SK-N-SH (cell line): ENCODE measurements at places on chromosomes 3 and 15. TPM values are rescaled to one million over a fixed set of nuclear protein-coding genes. Genes with fewer than 3 reads are reported as not detected.

Gene ZNF80
- polyA plus RNA-seq = not detected in 2 replicates

Gene SERINC4
- 0.05 TPM in 1 of 2 replicates, not detected in the other for polyA plus RNA-seq

Gene CHRNB4
- polyA plus RNA-seq = 0.30 and 0.55 TPM in 2 replicates

Gene SCG5
- polyA plus RNA-seq = 10.1 and 11.0 TPM in 2 replicates

Gene NRG4
- polyA plus RNA-seq = not detected in 2 replicates

Gene EXD1
- 0.02 and 0.07 TPM in 2 replicates for polyA plus RNA-seq

Gene CALML4
- 3.1 and 3.2 TPM in 2 replicates for polyA plus RNA-seq

Gene TLR9
- 0.12 TPM in 1 of 2 replicates, not detected in the other for polyA plus RNA-seq

Gene GOLGA6L7
- not detected in 2 replicates for polyA plus RNA-seq

Gene SQOR
- 7.8 and 9.1 TPM in 2 replicates for polyA plus RNA-seq

Gene ALPK3
- 0.16 TPM in 2 replicates for polyA plus RNA-seq

Gene TMC3
- polyA plus RNA-seq = not detected in 2 replicates

Gene FETUB
- 0.05 TPM in 2 replicates for polyA plus RNA-seq

Gene SLC6A20
- polyA plus RNA-seq = not detected in 2 replicates

Gene SAXO2
- 2.8 and 5.4 TPM in 2 replicates for polyA plus RNA-seq

Gene C3orf85
- polyA plus RNA-seq = not detected in 2 replicates

Gene ROPN1
- 0.05 TPM in 1 of 2 replicates, not detected in the other for polyA plus RNA-seq

Gene SPTSSB
- 0.07 and 0.57 TPM in 2 replicates for polyA plus RNA-seq

Gene GPR176
- 21.9 and 34.1 TPM in 2 replicates for polyA plus RNA-seq

Gene ZNF774
- polyA plus RNA-seq = 1.6 and 1.8 TPM in 2 replicates

Gene CCR8
- polyA plus RNA-seq = not detected in 2 replicates

Gene TM4SF1
- 209 and 257 TPM in 2 replicates for polyA plus RNA-seq

Gene GOLGA8T
- 0.06 TPM in 1 of 2 replicates, not detected in the other for polyA plus RNA-seq

Gene AADACL2
- polyA plus RNA-seq = not detected in 2 replicates

Gene CHRNA3
- 2.3 and 6.3 TPM in 2 replicates for polyA plus RNA-seq

Gene MCF2L2
- polyA plus RNA-seq = 0.56 and 0.75 TPM in 2 replicates

Gene ST8SIA2
- polyA plus RNA-seq = 0.05 and 0.16 TPM in 2 replicates

Gene GJD2
- not detected in 2 replicates for polyA plus RNA-seq

Gene CSPG5
- polyA plus RNA-seq = 0.36 and 0.58 TPM in 2 replicates

Gene PAK6
- polyA plus RNA-seq = 0.07 and 0.16 TPM in 2 replicates

Gene ALDH1A3
- polyA plus RNA-seq = 3.1 and 4.4 TPM in 2 replicates

Gene BMF
- polyA plus RNA-seq = 0.72 and 1.0 TPM in 2 replicates

Gene KLHL40
- polyA plus RNA-seq = not detected in 2 replicates

Gene EIF4E3
- 0.47 and 0.67 TPM in 2 replicates for polyA plus RNA-seq

Gene ARID3B
- 3.0 and 3.7 TPM in 2 replicates for polyA plus RNA-seq

Gene PIGZ
- 4.1 and 5.0 TPM in 2 replicates for polyA plus RNA-seq

Gene MKRN3
- polyA plus RNA-seq = 4.7 and 8.5 TPM in 2 replicates

Gene ITIH4
- 1.1 and 2.0 TPM in 2 replicates for polyA plus RNA-seq

Gene GRAMD1C
- 1.2 and 1.3 TPM in 2 replicates for polyA plus RNA-seq

Gene SKOR1
- 0.18 and 0.26 TPM in 2 replicates for polyA plus RNA-seq
